ENCODE measurements at places on chromosomes 5 and 9.
A peak's percentile ranks its signal among the peaks of the same experiment; 100 is the strongest.

GRCh38 chr9:132268725-132269352, 85.9 kb downstream of the SETX start:
- DNase-seq, result peak; percentile 79

DNA sequence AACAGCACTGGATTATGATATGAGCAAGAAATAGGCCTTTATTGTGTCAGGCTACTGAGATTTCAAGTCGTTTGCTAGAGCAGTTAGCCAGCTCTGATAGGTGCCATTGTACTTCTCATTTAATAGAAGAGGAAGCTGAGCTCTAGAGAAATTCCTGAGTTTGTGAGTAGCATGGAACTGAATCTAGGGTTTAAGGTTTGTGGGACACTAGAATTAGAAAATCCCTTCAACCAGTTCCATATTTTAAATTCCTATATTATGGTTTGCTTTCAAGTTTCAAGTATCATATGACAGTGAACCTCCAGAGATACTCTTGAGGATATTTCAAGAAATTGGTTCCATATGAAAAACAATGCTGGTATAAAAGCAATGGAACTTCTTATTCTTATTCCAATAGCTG, 87.6 kb downstream of the ANKRD55 start:
- no peak for DNase-seq

DNA sequence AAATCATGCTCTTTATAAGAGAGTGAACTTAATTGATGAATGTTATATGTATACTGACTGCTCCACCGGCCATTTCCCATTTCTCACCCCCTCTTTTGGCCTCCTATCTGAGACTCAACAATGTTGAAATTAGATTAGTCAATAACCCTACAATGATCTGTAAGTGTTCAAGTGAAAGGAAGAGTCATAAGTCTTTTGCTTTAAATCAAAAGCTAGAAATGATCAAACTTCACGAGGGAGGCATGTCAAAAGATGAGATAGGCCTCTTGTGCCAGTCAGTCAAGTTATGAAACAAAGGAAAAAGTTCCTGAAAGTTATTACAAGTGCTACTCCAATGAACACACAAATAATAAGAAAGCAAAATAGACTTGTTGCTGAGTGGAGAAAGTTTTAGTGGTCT, 83.1 kb downstream of the NLN start:
- no peak for DNase-seq

- DNase-seq, result no peak
Observed at GRCh38 chr5:177609076-177610059, 9.4 kb downstream of the B4GALT7 start.

DNA sequence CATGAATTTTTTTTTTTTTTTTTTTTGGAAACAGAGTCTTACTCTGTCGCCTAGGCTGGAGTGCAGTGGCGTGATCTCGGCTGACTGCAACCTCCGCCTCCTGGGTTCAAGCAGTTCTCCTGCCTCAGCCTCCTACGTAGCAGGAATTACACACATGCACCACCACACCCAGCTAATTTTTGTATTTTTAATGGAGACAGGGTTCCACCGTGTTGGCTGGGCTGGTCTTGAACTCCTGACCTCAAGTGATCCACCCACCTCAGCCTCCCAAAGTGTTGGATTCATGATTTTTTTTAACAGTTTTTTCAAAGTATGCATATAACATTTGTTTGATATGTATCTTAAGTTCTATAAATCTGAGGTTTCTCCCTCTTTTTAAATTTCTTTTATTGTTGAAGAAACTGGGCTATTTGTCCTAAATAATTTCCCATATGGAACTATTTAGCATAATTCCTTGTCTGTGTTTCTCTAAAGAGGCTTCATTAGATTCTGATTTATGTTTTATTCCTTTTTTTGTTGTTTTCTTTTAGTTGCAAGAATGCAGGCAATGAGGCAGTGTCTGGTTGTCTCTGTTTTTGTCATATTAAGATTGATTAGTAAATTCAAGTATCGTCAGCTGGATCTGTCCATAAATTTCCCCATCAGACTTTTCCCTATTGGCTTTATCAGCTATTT, 16.4 kb downstream of the RARS1 start:
- no peak for DNase-seq
